Heart left ventricle (tissue), 16 donors: ENCODE measurements at places on chromosomes 7 and 10.

GRCh38 chr7:154695836-154696235, 307.1 kb downstream of the PAXIP1 start:
- no peak for DNase-seq

DNA sequence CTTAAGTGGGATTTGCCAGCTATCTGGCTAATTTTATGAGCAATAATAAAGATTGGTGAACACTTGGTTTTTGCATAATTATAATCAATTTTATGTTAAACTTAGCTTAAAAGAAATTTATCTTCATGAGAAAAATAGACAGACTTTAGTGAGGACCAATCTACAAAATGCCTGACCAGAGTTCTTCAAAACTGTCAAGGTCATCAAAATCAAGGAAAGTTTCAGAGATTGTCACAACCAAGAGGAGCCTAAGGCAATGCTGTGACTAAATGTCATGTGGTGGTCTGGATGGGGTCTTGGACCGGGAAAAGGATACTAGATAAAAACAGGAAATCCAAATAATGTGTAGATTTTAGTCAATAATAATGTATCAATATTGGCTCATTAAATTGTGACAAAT, 17.7 kb upstream of the FAM170B start:
- no peak for DNase-seq

DNA sequence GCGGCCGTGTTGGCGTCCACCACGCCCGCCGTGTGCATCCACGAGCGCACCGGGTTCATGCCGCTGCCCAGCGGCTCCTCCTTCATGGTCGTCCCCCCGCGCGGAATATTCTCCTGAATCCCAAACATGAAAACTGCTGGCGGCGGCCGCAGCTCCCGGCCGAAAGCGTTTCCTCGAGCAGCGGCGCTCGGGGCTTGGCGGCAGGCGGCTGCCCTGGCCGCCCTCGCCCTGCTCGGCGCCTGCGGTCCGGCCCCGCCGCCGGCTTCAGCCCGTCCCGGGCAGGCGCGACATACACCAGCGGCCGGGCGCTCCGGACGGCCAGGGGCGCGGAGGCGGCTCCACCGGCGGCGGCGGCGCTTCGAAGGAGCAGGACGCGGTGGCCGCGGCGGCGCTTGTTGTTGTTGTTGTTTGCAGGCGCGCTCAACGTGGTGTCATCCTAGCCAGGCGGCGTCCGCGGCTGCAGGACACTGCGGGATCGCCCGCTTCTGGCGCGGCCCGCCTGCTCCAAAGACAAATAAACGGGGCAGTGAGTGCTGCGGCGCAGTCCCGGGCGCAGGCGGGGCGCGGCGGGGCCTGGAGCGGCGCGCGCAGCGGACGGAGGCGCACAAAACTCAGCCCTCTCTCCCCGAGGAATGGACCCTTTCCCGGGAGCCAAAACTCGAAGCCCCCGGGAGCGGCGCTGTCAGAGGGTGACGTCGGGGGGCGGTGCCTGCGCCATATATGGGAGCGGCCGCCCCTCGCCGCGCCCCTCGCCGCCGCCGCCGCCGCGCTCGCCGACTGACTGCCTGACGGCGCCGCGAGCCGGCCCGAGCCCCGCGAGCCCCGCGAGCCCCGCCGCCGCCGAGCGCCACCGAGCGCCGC, at the start of gene EBF3:
EBF3 (minus strand) TSS at position 634 of the 861 bp plus-strand sequence; CDS start at position 128, 506 bp downstream.
- peak; percentile 91 for DNase-seq

DNA sequence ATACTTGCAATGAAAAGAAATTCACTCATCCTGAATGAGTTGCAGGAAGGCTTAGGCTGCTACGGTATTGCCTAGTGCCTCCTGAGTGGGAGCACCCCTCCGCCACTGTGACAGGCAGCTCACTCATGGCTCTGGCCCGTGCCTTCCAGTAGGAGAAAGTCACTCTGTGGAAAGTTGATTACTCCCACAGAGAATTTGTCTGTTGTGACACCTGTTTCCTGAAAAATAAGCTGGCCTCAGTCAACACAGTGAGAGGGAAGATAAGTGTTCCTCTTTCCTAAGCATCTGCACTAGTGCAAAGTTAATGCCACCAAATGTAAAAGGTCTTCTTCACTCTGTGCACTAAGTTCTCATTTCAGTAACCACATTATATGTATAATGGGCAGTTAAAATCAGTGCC, 158.8 kb upstream of the INHBA start:
- no peak for DNase-seq

DNA sequence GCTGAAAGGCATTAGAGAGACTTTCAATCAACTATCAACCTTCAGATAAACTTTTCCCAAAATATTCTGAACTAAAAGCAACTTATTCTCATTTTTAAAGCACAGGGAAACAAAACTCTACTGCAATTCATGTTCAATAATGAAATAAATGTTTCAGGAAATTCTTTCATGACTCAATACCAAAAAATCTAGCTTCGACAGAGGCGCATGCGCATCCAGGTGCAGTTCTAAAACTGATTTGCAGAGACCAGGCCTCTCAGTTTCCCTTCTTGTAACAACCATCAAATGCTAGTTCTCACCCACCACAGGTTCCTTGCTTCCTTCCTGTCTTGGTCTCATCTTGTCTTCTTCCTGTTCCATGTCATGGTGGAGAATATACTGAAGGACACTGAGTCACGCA, 55.3 kb upstream of the NRBF2 start:
- DNase-seq = no peak

- no peak for DNase-seq
Observed at GRCh38 chr7:111755383-111755782, 193.1 kb upstream of the IMMP2L start.

DNA sequence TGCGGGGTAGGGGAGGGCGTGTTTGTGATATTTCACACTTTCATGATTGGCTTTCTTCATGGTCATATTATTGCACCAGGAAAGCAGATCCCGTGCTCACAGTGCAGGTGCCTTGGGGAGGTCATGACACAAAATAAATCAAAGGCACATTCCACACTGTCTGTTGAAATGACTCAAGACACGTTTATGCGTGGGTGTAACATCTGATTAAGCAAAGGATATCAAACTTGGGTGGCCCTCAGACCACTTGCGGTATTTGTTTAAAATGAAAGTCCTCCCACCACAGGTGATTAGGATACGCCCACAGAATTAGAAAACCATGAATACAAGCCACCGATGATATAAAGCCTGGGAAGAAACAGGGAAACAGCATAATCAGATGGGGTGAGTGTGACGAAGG, 51.1 kb downstream of the SVIL start:
- no peak for DNase-seq
